Activated CD4-positive, CD25-positive, alpha-beta regulatory T cell treated with anti-CD3 and anti-CD28 coated beads, Interleukin-2, amount 50 U/mL, for 24 hours (primary cell): ENCODE measurements at places on chromosomes 5 and 9.
A peak's percentile ranks its signal among the peaks of the same experiment; 100 is the strongest.

GRCh38 chr5:58746321-58746720 lies 163.4 kb downstream of the RAB3C start:
- no peak for ATAC-seq

- ATAC-seq, result no peak
Observed at GRCh38 chr9:101366038-101366756, 18.6 kb downstream of the BAAT start.

- ATAC-seq, result no peak
Observed at GRCh38 chr5:51201024-51201423, 182.2 kb upstream of the ISL1 start.

DNA sequence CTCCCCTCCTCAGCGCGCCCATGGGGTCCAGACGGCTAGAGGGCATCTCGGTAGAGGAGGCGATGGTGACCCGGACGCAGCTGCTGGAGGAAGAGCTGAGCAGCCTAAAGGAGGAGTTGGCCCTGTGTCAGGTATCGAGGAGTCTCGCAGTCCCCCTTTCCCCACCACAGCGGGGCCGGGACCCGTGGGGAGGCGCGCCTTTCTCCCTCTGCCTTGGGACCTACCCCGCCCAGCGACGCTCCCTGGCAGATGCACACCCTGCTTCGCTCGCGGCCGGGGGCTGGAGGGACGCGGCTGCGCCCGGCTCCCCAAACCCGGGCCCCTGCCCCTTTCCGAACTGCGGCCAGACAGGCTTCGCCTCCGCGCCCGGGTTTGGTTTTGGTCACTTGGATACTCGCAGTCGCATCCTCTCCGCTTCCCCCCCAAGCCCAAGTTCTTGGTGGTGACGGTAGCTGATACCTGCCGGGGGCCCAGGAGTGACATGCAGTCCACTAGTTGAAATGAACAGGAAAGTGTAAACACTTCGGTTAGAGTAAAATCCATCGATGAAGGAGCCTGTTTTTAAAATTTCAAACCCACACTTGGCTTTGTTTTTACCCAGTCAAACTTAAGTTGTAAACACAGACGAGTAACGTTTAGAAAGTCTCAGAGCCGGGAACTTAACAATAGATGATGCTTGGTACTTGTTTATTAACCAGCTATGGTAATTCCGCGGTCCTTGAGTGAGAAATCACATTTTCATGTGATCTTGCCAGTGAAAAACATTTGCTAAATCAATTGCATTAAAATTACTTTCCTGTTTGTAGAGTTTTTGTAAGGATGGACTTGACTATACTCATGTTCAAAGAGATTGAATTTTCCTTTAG lies 688 bp downstream of the CNTLN start:
- ATAC-seq, result no peak

GRCh38 chr9:126395439-126396212 lies 69.0 kb downstream of the MVB12B start:
- no peak for ATAC-seq

DNA sequence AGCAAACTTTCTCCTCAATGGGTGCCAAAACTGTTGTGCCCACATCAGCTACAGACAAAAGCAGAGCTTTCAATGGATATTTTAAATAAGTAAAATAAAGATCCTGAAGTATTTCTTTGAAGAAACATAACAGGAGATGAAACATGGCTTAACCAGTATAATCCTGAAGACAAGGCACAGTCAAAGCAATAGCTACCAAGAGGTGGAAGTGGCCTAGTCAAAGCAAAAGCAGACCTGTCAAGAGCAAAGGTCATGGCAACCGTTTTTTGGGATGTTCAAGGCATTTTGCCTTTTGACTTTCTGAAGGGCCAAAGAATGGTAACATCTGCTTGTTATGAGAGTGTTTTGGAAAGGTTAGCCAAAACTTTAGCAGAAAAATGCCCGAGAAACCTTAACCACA lies 77.9 kb downstream of the ANXA1 start:
- ATAC-seq, result no peak

DNA sequence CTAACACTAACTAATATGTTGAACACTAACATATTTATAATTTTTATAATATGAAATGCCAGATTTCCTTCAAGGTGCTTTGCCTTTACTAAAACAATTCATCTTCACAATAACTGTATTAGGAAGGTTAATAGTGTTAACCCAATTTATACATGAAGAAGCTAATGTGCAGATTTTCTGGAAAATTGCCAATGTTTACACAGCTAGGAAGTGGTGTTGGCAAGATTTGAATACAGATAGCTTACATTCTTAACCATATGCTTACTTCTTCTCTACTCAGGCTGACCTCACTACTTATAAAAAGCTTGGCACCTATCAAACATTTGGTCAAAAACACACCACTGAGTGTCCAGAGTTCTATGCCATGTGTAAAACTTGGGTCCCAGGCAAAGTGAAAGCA lies 445.4 kb upstream of the ITGA1 start:
- no peak for ATAC-seq

GRCh38 chr9:98690686-98691085 lies 18.0 kb downstream of the GABBR2 start:
- ATAC-seq, result no peak

- ATAC-seq, result no peak
Observed at GRCh38 chr5:116885825-116886224, 311.2 kb upstream of the SEMA6A start.

DNA sequence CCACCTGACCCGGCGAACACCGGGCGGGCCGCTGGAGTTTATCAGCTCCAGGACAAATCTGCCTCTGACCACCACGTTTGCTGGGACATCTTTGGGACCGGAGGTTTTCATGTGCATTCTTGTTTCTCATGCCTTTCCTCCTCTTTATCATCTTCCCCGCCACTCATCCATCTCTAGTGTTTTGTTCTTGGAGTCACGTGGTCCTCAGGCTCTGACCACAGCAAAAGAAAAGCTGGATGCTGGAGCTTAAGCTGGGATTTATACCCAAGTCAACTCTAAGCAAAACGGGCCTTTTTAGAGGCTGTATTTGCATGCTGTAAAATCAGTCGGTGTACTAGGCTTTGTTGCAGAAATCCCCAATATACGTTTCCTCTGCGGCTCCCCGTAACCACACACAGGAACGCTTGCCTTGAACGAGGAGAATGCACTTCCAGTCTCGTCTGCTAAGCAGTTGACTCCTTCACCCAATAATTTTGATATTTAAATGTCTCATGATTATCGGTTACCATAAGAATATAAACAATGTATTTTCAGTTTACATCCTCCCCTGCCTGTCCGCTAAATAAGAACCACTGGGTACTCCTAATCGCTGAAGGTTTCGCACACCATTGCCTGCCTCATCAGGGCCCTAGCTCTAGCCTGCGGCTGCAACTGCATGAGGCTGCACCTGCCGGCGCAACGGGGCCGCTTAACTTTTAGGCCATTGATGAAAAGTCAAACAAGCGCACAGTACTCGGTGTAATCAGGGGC lies 560 bp upstream of the NDUFS6 start:
- peak; percentile 46 for ATAC-seq

DNA sequence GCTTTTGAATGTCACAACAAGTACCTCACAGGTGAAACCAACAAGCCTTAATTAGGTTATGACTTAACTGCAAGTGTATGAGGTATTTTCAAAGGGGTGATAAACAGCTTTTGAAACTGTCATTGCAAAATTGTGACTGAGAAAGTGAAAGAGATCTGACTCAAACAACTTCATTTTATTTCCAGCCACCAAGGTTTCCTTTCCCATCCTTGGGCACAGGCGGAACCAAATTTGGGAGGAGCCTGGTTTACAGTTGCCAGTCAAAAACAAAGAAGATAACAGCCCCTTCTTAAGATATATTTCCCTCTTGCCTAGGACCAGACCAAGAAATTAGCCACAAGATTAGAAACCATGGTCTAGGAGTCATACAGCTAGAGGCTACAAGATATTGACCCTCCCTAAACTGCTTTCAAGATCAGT lies 417.1 kb downstream of the CSNK1G3 start:
- ATAC-seq, result no peak

- no peak for ATAC-seq
Observed at GRCh38 chr9:121823451-121824169, 172.2 kb downstream of the DAB2IP start.

DNA sequence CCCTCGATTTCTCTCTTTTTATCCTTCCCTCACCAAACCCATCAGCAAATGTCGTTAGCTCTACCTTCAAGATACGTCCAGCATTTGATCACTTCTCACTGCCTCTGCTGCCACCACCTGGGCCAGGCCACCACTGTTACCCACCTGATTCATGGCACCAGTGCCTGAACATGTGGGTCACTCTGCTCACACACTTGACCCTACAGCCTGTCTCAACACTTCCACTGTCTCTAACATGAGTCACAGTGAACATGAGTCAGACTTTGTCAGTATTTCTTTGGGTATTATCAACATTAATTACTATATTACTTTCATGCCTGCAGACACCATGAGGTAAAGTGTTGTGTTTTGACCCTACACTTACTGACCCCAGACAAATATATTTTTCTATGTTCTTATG lies 19.6 kb downstream of the SLC24A2 start:
- ATAC-seq, result no peak

DNA sequence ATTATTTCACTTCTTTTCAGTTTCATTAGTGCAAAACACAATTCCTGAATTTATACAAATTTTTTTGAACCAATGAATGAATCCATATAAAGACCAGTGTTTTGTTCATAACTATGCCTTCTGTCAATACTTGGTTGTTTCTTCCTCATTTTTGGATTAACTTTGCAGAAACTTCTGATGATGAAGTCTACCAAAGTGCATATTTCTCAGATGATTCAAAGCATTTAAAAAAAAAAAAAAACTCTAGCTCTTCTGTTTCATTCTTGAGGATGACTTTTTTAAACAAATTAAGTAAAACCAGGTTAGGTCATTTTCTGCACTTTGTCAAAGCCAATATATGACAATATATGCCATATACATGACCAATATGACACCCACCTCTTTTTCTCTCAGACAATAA lies 92.6 kb downstream of the CHSY3 start:
- no peak for ATAC-seq

GRCh38 chr5:117893211-117893610 lies 1095.1 kb downstream of the DTWD2 start:
- no peak for ATAC-seq

DNA sequence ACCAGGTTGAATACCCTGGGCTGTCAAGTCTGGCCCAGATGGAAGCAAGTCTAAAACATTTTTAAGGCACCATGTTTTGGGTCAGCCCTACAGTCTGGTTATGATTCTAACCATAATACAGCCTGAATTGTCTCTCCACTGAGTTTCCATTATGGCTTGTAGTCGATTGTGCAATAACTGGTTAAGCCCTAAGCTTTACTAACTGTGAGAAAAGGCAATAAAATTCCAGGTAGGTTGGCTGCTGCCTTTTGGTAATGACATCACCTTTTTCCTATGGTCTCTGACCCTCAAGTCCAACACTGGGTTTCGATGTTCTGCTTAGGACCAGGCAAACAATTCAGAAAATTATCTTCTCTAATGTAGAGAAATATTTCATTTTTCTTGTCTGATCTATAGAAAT lies 243.3 kb downstream of the ACTL7B start:
- no peak for ATAC-seq

DNA sequence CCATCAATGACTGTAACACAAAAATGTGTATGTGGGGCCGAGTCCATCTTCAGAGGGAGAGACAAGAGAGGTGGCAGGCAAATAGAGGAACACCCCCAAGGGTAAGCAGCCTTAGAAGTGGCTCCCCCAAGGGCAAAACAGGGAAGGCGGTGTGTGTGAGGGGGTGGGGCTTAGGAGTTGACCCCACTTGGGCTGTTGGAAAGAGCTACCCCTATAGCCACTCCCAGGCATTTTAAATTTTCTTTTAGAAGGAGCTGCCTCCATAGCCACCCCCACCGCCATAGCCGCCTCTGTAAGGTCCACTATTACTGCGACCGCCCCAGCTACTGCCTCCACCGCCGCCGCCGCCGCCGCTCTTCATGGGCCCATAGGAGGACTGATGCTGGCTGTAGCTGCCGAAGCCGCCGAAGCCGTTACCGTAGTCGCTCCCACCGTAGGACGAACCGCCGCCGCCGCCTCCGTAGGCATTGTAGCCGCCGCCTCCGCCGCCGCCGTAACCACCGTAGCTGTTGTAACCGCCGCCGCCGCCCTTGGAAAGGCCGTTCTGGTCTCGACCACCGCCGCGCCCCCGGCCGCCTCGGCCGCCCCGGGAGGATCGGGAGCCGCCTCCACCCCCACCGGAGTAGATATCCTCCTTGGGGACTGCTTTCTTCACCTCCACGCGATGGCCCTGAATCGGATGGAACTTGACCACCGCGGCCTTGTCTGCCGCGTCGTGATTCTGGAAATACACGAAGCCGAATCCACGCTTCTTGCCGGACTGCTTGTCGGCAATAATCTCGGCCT lies 1.1 kb downstream of the HNRNPA0 start:
- no peak for ATAC-seq

DNA sequence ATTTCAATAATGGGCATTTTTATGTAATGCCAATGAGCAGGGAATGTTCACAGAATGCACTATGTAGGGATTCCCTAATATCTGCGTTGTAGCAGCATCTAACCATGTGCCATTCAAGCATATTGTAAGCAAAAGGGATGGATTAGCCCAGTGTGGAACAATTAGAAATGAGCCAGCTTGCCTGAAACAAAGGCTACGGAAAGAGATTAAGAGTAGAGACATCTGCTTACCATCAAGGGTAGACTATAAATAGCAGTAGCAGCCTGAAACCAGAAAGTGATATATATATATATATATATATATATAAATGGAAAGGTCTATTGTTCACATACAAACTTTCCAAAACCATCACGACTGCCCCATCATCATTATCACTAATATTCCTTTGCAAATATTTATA lies 31.9 kb upstream of the CEP120 start:
- no peak for ATAC-seq

DNA sequence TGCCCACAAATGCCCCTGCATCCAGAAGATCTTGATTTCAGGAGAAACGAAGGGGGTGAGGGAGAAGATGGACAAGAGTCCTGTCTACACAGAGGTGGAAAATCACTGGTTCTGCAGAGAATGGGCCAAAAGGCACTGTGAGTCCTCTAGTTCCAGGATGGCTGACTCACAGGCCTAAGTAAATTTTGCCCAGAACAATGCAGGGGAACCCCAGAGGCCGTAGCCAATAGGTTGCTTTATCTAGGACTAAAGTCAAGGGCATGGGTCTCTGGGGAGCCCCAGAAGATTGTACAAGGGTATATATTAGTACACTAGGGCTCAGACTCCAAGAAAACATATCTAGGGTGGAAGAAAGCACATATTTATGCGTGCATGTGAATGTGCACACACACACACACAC lies 98.0 kb downstream of the SLIT3 start:
- ATAC-seq, result no peak

DNA sequence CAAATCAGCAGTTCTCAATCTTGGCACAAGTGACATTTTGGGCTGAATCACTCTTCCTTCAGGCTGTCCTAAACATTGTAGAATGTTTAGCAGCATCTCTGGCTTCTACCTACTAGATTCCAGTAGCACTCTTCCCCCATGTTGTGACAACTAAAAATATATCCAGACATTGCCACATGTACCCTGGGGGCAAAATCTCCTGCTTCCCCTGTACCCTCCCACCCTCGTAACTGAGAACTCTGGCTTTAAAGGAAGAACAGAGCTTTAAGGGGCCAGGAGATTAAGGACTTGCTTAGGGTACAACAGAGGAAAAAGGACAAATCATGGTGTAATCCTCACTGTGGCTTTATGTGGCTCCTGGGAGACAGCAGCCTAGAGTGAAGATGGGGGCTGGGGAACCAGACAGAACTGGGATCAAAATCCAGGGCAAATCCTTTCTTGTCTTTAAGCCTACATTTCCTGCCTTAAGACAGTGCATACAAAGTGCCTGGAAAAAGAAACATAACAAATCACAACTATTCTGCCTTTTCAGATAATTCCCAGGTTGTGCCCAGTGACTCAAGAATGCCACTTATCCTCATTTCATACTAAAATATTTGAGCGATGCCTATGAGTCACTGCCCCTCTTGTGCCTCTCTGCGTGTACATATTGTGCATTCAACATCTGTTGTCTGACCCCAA lies 109.3 kb downstream of the DAPK1 start:
- ATAC-seq, result no peak

- no peak for ATAC-seq
Observed at GRCh38 chr9:115891929-115892328, 261.7 kb upstream of the PAPPA start.
